ENCODE measurements at places on chromosomes 12 and 14. TPM values are rescaled to one million over a fixed set of nuclear protein-coding genes. Genes with fewer than 3 reads are reported as not detected.

The COX8C gene
- total RNA-seq = not detected

The ASCL1 gene
- not detected for total RNA-seq

The KLHL33 gene
- total RNA-seq = 0.17 TPM

The OR6C2 gene
- total RNA-seq = not detected

The FAR2 gene
- 24.6 TPM for total RNA-seq

The TMTC2 gene
- total RNA-seq = 2.5 TPM

The PPM1H gene
- total RNA-seq = not detected

The PAX9 gene
- not detected for total RNA-seq

The DAO gene
- not detected for total RNA-seq

The FGF23 gene
- not detected for total RNA-seq

The FAIM2 gene
- 0.50 TPM for total RNA-seq

The SLCO1B1 gene
- not detected for total RNA-seq

The TMCC3 gene
- 0.23 TPM for total RNA-seq

The PDZRN4 gene
- total RNA-seq = not detected

The ACRBP gene
- total RNA-seq = 2.6 TPM

The TSPAN8 gene
- total RNA-seq = not detected

The FKBP11 gene
- total RNA-seq = 45.6 TPM

The SLC4A8 gene
- 4.4 TPM for total RNA-seq

The GZMB gene
- total RNA-seq = 77.5 TPM

The IGF1 gene
- 0.19 TPM for total RNA-seq

The LAG3 gene
- total RNA-seq = 13.1 TPM

The SMCO2 gene
- 0.46 TPM for total RNA-seq

The POTEM gene
- not detected for total RNA-seq

The C1R gene
- 3.5 TPM for total RNA-seq

The ALX1 gene
- not detected for total RNA-seq

The GAS2L3 gene
- total RNA-seq = 6.5 TPM

The ABCD2 gene
- total RNA-seq = 23.5 TPM

The MYF5 gene
- not detected for total RNA-seq

The SYCP3 gene
- total RNA-seq = 0.35 TPM

The DHRS2 gene
- 0.50 TPM for total RNA-seq

The PMCH gene
- total RNA-seq = not detected

The LTB4R2 gene
- total RNA-seq = 18.6 TPM

The CLEC1A gene
- total RNA-seq = not detected

The AMN gene
- 0.30 TPM for total RNA-seq

All from activated CD4-positive, alpha-beta T cell treated with anti-CD3 and anti-CD28 coated beads, Interleukin-2, amount 10 ng/mL, durations not matched to agents 7 days and 5 days (primary cell).